ENCODE measurements at places on chromosomes 2 and 18.

- DNase-seq, result no peak
These were observed 9.8 kb downstream of the CD302 start for GRCh38 chr2:159788253-159788652.

- no peak for DNase-seq
These were observed 208.4 kb upstream of the COL3A1 start for GRCh38 chr2:188765522-188766470.

GRCh38 chr18:34631093-34631966 is 78.8 kb upstream of the DTNA start:
- no peak for DNase-seq

GRCh38 chr2:135256531-135257260 is 204.6 kb downstream of the RAB3GAP1 start:
- DNase-seq, result peak; percentile 57

- DNase-seq, result no peak
These were observed 375.5 kb upstream of the SLC8A1 start for GRCh38 chr2:40827392-40827791.

Data from esophagus muscularis mucosa (tissue), 4 donors.